Activated CD4-positive, alpha-beta T cell treated with anti-CD3 and anti-CD28 coated beads, Interleukin-2, amount 50 U/mL, for 4 hours (primary cell): ENCODE measurements at places on chromosomes 2 and 18.

DNA sequence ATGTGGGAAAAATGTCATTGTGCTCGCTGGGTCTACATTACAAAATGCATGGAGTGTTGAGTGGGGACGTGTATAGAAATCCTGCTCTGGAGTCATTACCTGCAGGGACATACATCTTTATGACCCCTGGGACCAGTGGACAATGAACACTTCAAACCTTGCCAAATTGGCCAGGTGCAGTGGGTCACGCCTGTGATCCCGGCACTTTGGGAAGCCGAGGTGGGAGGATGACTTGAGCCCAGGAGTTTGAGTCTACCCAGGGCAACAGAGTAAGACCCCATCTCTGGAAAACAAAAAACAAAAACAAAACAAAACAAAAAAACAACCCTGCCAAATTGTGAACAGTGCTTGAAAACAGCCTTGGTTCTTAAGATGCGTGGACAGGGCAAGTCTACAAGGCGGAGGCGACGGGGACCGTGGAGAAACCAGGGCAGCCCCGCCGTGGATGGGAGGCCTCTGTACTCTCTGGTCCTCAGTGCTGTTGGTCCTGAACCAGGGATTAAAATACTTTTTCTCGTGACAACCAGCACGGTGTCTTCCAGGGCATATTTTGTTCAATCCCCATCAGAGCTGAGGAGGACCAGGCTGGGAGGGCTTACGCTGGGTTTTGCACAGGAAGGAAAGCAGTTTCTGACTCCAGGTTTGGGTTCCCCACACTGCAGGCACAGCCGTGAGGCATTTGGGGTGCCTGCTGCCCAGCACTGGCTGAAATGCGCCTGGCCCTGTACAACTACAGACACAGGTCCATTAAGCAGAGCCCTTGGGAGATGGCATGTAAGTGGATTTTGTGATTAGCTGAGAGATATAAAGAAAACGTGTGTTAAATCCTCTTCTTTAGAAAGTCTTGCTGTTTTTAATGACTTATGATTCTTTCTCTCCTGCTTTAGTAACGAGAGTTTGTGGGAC is 13.7 kb downstream of the COLEC11 start:
- no peak for DNase-seq

DNA sequence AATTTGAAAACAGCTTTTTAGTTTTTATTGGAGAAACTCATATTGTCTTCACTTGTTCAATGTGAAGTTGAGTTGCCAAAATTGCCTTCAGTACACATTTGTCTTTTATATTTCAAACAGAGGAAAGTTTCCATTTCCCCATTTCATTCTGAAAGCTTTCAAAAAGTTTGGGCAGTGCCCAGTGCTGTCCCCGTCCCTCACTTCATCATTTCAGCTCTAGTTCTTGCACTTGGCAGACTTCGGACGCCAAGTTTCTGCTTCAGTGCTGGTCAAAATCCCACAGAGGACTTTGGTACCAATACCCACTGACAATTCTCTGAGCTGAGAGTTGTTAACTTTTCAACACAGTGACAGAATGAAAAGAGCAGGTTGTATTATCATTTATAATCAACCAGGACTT is 43.4 kb upstream of the AQP4 start:
- DNase-seq, result no peak

DNA sequence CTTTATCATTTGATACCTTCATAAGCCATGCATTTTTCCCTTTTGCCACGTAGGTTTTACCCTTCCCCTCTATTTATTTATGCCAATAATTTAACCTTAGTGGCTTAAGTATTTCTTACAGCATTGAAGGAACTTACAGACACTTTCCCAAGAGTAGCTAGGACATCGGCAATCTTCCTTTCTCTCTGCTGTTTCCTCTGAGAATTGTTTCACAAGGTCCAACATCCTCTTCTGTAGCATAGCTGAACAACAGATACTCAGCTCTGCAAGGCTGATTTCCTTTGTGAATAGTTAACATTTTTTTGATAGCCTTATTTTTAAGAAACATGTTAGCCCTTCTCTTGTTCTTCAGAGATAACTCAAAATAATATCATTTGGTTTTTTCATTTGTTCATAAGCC is 1.1 kb upstream of the GCA start:
- DNase-seq, result no peak

DNA sequence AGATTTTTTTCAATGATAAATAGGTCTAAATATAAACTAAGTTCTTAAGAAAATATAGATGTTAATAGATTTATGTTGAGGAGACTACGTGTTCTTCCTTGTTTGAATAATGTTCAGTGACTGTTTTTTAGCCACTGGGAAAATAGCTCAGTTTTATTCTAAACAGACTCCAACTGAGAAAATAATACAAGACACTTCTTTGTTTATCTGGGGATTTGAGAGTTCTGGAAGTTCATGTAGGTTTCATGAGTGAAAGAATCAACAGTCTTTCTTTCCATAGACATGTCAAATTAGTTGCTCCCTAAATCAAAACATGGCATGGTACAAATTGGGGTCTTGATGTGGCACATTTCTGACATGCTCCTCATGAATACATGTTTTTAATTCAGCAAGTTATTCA is 177.7 kb downstream of the MREG start:
- no peak for DNase-seq

- no peak for DNase-seq
Measured at GRCh38 chr2:170523506-170523905, 191.6 kb upstream of the SP5 start.

DNA sequence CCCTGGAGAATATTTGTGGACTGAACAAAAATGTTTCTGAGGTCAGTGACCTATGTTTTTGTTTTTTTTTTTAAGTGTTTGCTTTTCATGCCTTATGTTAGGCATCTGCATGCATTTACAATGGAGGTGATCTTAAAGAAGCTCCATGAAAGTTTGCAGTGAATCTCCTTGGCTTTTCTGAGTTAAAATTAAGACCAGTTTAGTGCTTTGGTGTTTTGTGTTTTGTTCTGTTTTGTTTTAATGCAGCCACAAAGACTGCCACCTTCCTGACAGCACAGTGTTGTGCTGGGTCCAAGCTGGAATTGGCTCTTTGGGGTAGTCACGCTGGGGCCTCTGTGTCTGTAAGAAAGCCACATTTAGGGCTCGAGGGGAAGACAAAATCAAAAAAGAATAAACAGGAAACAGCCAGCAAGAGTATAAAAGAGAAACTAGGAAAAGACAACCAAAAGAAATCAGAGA is 396.2 kb downstream of the ARHGAP15 start:
- no peak for DNase-seq
